T-helper 1 cell (primary cell): ENCODE measurements at places on chromosomes 4 and X.

- DNase-seq: no peak
Measured at GRCh38 chr4:161382655-161383054, 781.1 kb downstream of the FSTL5 start.

- no peak for DNase-seq
Measured at GRCh38 chrX:41960142-41960541, 36.8 kb upstream of the CASK start.

DNA sequence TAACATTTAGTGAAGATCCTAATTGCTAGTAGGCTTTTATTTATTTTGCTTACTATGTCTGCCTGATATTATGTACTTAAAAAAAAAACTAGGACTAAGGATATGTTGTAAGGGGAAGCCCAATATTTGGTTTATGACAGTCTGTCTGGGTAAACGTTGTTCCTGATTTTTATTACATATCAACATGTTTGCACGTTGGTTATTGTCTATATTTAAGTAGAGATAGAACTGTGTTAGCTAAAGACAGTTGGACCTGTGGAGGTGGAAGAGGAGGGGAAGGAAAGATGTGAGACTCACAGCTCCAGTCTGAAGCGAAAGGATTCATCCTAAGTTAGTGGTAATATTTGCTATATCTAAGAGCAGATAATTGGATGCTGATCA lies 90.3 kb downstream of the TMEM131L start:
- DNase-seq: no peak

- DNase-seq: no peak
Measured at GRCh38 chr4:176611951-176612350, 180.8 kb downstream of the VEGFC start.

GRCh38 chr4:141702472-141703182 lies 66.2 kb downstream of the IL15 start:
- no peak for DNase-seq
